ENCODE measurements at places on chromosomes 1 and 21.

- DNase-seq: peak; percentile 81
Observed at GRCh38 chr1:202599669-202600431, 110.4 kb downstream of the SYT2 start.

DNA sequence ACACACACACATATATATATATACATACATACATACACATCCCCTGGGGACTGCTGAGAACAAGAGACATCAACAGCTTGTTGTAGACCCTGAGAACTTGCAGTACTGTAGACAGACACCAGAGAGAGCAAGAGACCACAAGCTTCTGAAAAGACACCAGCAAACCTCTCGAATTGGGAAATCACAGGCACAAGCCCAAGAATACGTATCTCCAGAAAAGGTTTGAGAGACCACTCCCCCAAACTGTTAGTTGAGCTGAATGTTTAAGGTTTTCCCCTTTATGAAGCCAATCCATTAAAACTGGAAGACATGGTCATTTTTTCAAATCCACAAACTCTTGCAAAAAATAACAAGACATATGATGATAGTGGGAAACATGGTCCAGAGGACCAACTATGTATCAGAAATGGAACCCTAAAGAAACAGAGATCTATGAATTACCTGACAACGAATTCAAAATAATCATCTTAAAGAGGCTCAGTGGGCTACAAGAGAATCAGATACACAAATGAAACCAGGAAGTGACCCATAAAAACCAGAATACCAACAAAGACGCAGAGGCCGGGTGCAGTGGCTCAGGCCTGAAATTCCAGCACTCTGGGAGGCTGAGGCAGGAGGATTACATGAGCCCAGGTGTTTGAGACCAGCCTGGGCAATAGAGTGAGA, 45.1 kb downstream of the SLC2A1 start:
- peak; percentile 83 for DNase-seq

- peak; percentile 14 for DNase-seq
Observed at GRCh38 chr1:31434101-31434871, 21.3 kb downstream of the SERINC2 start.

GRCh38 chr21:28235169-28235895, 757.3 kb downstream of the LTN1 start:
- DNase-seq: no peak

GRCh38 chr1:87230501-87230900, 98.2 kb upstream of the LMO4 start:
- DNase-seq: no peak

DNA sequence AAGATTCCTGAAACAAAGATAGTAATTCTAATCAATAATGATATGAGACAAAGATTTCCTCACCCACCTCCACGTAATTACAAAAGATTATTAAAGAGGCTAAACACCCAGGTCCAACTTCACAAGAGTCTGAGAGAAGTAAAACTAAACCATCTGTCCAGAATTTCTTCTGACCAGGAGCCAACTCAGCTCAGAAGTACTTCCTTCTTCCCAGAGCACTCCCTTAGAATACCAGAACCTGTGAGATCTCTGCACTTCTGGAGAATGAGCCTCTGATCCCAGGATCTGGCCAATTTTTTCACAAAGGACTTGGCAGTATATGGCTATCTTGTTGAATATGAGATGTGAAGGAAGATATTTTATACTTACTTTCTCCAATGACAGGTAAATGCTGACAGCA, 120.6 kb upstream of the PALMD start:
- DNase-seq: no peak

- no peak for DNase-seq
Observed at GRCh38 chr1:180785887-180786286, 126.8 kb upstream of the KIAA1614 start.

DNA sequence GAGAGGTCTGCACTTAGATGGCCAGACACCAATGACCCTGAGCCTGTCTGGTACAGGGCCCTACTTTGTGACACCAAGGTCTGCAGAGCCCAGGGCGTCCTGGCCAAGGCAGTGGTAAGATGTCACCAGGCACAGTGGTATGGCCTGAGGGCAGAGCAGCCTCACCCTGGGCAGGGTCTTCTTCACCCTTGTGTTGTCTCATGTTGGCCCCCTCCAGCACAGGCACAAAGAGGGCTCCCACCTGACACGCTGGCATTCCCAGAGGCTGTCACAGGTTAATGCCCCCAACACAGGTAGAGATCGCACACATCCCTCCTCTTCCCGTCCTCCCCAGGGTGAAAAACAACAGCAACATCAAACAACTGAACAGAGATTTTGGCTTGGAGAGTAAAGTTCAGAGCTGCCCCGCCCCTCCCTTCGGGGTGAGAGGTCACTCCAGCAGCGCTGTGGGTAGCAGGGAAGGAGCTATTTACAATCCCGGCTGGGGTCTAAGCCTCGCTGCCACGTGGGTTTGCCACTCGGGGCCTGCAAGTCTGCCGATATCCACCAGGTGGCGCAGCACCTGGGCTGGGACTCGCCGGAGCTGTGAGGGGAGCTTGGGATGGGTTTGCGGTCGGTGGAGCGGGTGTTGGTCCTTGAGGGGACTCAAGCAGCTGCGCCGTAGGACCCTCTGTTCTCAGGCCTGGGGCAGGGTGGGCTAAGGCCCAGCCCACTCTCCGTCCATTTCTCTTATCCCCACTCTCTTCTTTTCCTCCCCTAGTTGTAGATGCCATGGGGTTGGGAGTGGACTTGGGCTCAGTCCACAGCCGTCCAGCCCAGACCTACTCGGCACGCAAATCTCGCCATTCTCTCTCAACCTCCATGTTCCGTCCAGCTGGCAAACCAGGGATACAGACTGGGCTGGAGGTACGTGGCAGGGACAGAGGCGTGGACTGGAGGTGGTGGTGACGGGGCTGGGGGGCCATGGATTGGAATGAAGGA, 12.7 kb downstream of the EFNA3 start:
- DNase-seq: peak; percentile 91

- no peak for DNase-seq
Observed at GRCh38 chr1:247459507-247459906, 1.6 kb upstream of the OR2B11 start.

GRCh38 chr1:22141554-22142314, 1.2 kb downstream of the WNT4 start:
- DNase-seq: peak; percentile 35
